ENCODE measurements at places on chromosomes 11 and 22.

- DNase-seq, result no peak
Measured at GRCh38 chr11:79417069-79417920, 23.5 kb downstream of the TENM4 start.

DNA sequence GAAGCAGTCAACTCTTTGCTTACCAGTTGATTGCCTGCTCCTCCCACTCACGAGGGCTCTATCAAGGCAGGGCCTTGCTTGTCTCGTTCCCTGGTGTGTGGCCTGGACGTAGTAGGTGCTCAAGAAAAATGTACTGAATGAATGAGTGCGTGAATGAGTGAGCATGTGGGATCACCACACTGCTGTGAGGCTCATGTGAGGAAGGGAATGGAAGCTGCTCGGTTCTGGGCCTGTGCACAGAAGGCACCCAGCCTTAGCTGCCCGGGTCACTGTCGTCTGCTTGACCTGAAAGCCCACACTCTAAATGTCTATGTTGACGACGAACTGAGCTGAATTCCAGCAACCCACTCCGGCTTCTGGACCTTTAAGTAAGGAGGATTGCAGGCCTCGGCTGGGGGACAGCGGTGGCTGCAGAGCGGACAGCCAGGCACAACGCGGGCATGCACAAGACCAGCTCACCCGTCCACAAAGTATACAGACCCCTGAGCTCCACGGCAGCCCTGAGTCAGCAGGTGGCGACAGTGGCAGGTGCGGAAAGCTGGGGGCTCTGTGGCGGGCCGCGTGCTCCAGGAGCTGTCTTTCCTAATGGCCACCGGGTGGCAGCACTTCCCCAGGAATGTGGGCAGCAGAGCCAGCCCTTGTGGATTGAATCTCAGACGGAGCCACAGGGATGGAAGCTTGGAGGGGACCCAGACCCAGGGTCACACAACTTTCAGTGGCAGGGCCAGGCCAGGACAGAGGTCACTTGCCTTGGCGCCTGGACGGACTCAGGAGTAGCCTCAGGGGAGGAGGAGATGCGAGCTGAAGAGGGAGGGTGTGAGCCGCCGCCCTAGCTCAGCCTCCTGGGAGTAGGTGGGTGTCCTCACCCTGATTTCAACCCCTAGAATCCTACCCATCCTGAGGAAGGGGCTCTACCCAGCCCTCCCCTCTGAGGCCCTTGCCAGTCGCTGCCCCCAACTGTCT, 5.0 kb upstream of the PICK1 start:
- DNase-seq, result peak; percentile 80

DNA sequence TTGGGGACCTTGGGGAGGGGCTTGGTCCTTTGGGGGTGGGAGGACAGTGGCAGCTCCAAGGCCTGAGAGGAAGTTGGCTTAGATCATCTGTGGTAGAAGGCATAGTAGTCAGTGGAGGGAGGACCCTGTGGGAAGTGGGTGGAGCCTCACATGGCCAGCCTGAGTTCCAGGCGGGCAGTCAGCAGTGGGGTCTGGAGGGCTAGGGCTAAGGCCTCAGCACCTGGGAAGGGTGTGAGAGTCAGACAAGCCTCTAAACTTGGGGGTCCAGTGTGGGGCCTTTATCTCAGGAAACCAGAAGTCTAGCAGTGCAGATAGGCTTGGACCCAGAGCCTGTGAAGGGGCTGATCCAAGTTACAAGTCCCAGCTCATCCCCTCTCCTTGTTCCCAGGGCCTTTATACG, 4.0 kb downstream of the NLRX1 start:
- no peak for DNase-seq

- no peak for DNase-seq
Measured at GRCh38 chr11:89416961-89417360, 74.2 kb downstream of the NOX4 start.

GRCh38 chr11:16923987-16924386, 90.2 kb downstream of the PLEKHA7 start:
- DNase-seq, result no peak

DNA sequence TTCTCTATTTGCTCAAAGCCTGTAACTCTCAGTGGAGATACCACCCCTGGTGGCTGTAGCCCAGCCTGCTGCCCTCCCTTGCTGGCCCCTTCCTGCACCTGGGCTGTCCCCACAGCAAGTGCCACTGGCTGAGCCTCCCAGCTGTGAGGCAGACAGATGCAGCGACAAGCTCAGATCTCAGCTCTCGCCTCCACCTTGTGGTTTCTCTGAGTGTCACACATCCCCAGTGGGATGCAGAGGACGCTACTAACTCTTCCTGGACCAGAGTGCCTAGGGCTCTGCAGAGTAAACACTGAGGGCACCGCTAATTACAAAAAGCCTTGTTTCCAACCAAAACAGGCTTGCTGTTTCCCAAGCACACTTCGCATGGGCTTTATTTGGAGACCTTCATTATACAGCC, 8.9 kb downstream of the YPEL1 start:
- DNase-seq, result no peak

All from breast epithelium (tissue), 4 donors.